ENCODE measurements at places on chromosomes 5 and 9. TPM values are rescaled to one million over a fixed set of nuclear protein-coding genes. Genes with fewer than 3 reads are reported as not detected.

DNA sequence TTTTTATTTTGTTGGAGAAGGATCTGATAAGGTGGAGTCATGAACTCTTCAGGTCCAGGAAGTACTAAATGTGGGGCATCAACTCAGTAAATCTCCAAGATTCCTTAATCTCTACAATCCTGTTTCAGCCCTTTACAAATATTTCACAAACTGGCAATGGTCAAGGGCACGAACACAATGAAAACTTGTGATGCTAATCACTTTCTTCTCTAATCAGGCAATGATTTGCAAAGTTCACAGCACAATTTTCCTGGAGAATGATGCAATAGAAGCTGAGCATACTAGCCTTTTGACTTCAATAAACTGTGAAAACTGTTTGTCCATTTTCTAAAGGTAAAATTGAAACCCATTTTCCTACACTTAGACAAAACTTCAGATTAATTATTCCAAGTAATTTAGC is 16.9 kb downstream of the GDF9 start:
- peaks cover 7% of the 10 kb centered on the region for H3K27me3 ChIP-seq
- no peaks in the 10 kb centered on the region for H3K4me1 ChIP-seq
- no peak for DNase-seq
- H3K4me3 ChIP-seq, result no peak overlapping the region

The SH3RF2 gene
- total RNA-seq, result 0.18 TPM

The CCDC152 gene
- total RNA-seq, result 4.3 TPM

DNA sequence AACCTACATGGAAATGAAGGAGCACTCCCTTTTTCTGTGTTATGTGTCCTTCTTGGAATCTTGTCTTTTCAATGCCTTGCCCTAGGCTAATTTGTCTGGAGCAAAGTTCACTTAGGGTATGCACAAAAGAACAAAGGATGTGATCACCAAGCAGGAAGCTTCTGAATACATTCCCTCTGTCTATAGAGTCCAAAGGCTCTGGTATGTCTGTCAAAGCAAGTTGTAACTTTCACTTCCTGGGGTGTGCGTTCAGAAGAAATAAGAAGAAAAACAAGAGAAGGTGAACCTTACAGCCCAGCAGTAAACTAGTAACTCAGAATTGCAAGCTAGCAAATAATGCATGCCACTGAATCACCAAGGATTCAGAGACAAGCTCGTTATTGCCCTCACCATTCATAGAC is 31.7 kb upstream of the CDH6 start:
- H3K27me3 ChIP-seq, result no peaks in the 10 kb centered on the region
- no peaks in the 10 kb centered on the region for H3K36me3 ChIP-seq

DNA sequence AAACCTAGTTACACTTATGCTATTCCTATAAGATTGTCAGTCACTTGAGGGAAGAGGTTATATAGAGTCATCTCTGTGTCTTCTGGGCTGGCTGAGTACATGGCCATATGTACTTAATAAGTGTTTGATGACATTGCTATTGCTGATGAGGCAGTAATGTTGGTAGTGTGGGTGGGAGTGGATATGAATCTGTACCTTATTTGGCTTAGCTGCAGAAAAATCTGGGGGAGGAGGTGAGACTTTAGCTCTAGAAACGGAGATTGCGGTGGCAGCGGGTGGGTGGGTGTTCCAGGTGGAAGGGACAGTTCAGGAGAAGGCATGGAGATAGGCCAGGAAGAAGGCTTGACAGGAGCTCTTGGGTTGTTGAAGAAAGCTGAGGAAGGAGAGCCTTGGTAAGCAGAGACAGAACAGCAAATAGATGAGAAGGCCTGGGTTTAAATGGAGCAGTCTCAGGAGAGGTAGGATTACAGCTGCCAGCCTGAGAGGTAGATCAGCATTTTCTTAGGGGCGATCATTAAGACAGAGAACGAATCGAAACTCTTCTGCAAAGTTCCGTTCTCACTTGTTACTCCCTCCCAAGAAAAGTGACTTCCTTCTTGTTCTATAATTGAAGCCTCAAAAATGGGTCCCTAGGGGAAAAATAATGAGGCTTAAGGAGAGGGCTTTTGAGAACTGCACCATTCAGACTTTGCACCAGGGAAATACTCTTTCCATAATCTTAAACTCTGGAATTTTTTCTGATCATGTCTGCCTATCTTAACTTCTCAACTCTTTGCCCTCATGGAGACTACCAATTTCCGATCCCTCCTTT is 160.5 kb downstream of the UNC13B start:
- H3K27me3 ChIP-seq, result peaks cover 2% of the 10 kb centered on the region
- H3K36me3 ChIP-seq, result no peaks in the 10 kb centered on the region
- no peaks in the 10 kb centered on the region for H3K4me1 ChIP-seq
- H3K27ac ChIP-seq, result no peak overlapping the region
- no peak overlapping the region for H3K4me3 ChIP-seq
- DNase-seq, result no peak

DNA sequence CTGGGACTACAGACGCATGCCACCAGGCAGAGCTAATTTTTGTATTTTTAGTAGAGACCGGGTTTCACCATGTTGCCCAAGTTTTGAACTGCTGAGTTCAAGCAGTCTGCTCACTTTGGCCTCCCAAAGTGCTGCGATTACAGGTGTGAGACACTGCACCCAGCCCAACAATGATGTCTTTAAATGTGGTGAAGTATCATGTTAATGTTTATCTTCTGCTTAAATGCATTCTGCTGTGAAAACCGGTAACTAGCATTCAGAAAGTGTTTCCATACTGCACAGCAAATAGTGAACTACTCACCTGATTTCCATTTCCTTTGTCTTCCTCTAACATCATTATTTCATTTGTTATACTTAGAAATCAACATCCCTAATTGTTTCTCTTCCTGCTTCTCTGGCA is 264.0 kb upstream of the ITGA1 start:
- no peaks in the 10 kb centered on the region for H3K27me3 ChIP-seq
- no peak for DNase-seq
- H3K4me1 ChIP-seq, result no peaks in the 10 kb centered on the region
- no peak overlapping the region for H3K27ac ChIP-seq
- H3K36me3 ChIP-seq, result no peaks in the 10 kb centered on the region

GRCh38 chr5:88888291-88888690 is 5.3 kb upstream of the MEF2C start:
- no peak overlapping the region for H3K4me3 ChIP-seq
- H3K27ac ChIP-seq, result no peak overlapping the region
- no peaks in the 10 kb centered on the region for H3K36me3 ChIP-seq
- H3K4me1 ChIP-seq, result peaks cover 14% of the 10 kb centered on the region
- H3K27me3 ChIP-seq, result peaks cover 64% of the 10 kb centered on the region

DNA sequence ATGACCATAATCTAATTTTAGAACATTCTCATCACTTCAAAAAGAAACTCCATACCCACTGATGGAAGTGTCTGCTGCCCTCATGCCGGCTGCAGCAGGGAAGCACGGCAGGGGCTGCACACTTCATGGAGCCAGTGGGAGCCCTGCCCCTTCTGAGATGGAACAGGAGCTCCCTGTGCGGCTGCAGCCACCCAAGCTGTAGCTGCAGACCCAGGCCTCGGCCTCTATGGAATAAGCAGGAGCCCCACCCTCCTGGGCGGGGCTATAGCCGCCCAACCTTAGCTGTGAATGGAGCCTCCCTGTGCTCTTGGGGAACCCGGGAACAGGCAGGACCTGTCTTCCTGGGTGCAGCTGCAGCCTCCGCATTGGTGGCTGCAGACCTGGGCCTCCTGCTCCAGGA is 128.5 kb downstream of the NUDT12 start:
- H3K4me3 ChIP-seq, result no peak overlapping the region
- H3K4me1 ChIP-seq, result no peaks in the 10 kb centered on the region
- H3K27ac ChIP-seq, result no peak overlapping the region
- no peak for DNase-seq

DNA sequence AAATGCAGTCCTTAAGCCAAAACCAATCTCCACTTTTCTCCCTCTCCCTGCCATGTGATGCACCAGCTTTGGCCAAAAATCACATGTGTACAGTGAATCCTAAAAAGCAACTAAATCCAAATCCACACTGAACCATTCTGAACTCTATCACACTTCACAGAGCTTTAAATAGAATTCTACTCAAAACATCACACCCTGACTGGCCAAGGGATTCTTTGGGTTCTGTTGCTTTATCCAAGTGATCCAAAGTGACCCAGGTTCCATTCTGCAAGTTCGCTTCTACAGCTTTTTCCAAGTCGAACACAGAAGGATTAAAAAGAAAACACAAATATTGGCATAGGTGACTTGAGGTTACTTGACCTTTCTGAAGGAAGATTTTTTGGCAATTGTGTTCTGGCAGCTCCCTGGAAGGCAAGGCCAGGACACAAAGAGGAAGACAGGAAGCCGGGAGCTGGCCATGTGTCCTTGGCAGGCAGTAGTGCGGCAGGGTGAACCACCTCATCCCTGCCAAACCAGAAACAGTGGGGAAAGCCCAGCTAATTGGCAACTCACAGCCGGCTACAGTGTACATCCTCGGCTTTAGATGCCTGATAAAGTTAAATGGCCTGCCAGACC is 115.0 kb downstream of the NFIB start:
- no peak for DNase-seq
- H3K36me3 ChIP-seq, result no peaks in the 10 kb centered on the region
- no peak overlapping the region for H3K4me3 ChIP-seq
- H3K27ac ChIP-seq, result no peak overlapping the region

DNA sequence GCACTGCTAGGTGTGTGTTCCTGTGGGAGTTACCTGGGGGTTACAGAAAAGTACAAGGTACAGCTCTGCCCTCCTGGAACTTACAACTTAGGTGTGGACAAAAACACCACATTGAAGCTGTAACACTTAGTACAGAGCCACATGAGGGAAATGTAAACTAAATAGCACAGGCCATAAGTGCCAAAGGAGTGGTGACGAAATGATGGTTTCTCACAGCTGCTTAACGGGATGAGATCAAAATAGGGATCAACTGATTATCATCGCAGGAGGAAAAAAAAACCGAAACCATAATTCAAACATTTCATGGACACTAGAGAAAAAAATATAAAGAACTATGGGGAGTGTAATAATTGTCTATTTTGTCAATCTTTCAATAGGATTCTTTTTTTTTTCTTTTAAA is 5.9 kb downstream of the LIX1 start:
- peaks cover 13% of the 10 kb centered on the region for H3K4me1 ChIP-seq
- H3K27ac ChIP-seq, result no peak overlapping the region
- no peak overlapping the region for H3K4me3 ChIP-seq
- no peak for DNase-seq
- no peaks in the 10 kb centered on the region for H3K36me3 ChIP-seq

DNA sequence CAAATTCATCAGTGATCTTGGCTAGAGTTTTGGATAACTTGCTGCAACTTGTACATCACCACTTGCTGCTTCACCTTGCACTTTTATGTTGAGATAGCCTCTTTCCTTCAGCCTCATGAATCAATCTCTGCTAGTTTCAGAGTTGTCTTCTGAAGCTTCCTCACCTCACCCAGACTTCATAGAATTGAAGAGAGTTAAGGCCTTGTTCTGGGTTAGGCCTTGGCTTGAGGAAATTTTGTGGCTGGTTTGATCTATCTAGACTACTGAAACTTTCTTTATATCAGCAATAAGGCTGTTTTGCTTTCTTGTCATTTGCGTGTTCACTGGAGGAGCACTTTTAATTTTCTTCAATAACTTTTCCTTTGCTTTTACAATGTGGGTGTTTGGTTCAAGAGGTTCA is 12.8 kb downstream of the FER start:
- no peak overlapping the region for H3K4me3 ChIP-seq
- H3K36me3 ChIP-seq, result no peaks in the 10 kb centered on the region
- no peaks in the 10 kb centered on the region for H3K27me3 ChIP-seq
- DNase-seq, result no peak
- no peaks in the 10 kb centered on the region for H3K4me1 ChIP-seq
- no peak overlapping the region for H3K27ac ChIP-seq

DNA sequence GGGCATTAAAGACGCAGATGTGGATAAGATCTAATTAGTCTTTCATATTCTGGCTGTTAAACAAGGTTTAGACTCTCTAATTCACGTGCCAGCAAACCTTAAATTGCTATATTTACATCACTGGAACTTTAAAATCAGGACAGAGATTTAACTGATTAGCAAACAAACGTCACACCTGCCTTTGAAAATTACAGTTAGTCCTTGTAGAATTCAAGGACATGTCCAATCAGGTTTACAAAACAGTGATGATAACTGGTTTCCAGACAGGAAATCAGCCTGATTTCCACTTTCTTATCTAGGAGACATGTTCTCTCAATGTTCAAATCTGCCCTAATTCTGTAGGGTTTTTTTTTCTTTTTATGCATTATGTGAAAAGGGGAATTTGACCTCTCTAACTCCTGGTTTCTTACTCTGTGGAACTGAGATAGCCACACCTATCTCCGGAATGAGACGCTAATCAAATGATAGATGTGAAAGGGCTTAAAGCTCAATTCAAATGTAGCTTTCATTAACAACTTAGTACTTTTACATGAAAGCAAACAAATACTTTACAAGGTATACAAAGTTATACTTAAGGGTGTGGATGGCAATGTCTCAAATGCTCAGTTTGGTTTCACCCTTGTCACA is 26.5 kb downstream of the SPINK5 start:
- no peaks in the 10 kb centered on the region for H3K4me1 ChIP-seq
- no peak for DNase-seq
- H3K36me3 ChIP-seq, result no peaks in the 10 kb centered on the region
- no peak overlapping the region for H3K27ac ChIP-seq

DNA sequence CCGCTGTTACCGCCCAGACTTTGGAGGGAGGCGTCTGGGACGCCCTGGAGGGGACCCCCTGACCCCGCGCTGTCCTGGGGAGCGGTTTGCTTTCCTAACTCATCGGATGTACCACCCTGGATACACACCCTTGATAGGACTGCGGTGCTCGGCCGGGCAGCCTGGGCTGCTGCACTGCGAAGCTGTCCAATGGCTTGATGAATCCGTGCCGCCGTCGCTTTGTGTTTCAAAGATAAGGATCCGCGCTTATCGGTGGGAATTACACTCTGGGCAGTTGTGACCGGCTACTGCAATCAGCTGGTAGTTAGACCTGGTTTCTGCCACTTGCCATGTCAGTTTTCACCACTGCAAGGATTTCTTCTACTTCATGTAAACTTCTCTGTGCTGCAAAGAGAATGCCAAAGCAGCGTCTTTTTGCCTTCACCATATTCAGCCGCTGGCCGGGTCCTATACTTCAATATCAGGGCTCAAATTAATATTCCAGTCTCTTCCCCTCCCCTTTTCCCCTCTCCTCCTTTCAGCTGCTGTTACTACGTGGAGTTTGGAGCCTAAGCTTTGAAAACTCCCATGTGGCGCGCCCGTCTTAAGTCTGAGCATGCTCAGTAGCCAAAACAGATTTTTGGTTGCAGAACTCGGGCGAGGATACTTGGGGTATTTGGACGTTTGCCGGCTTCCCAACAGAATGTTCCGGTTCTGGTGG is 727 bp downstream of the SMAD5 start:
- peak overlapping the region; percentile 85 for H3K4me3 ChIP-seq
- no peaks in the 10 kb centered on the region for H3K36me3 ChIP-seq
- peaks cover 26% of the 10 kb centered on the region for H3K4me1 ChIP-seq
- peak overlapping the region; percentile 66 for H3K27ac ChIP-seq

DNA sequence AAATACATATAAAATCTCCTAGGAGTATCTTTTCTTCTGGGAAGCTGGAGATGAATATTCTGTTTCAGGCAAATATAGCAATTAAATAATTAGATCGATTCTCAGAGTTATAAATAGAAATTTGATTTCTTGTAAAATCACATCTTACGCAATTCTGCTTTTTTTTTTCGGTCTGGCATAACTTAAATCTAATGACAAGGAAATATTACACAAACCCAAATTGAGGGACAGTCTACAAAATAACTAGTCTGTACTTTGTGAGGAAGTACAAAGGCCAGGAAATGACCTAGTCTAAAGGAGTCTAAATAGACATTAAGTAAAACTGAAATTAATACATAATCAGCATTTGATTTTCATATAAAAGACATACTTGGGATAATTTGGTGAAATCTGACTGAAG is 133.3 kb downstream of the KIAA0825 start:
- no peak overlapping the region for H3K27ac ChIP-seq
- DNase-seq, result no peak
- peaks cover 7% of the 10 kb centered on the region for H3K27me3 ChIP-seq
- no peaks in the 10 kb centered on the region for H3K36me3 ChIP-seq
- no peak overlapping the region for H3K4me3 ChIP-seq
